ENCODE measurements at places on chromosomes 2 and 18. TPM values are rescaled to one million over a fixed set of nuclear protein-coding genes. Genes with fewer than 3 reads are reported as not detected.

The SLC14A1 gene
- total RNA-seq: 81.0 TPM

The ZNF519 gene
- total RNA-seq: 3.6 TPM

The PRSS56 gene
- total RNA-seq: not detected

The PCARE gene
- not detected for total RNA-seq

The ABCA12 gene
- under 0.01 TPM for total RNA-seq

The EVA1A gene
- total RNA-seq: 32.1 TPM
